ENCODE measurements at places on chromosomes 7 and 10.

- no peak for DNase-seq
Measured at GRCh38 chr7:133807624-133808492, 319.3 kb upstream of the LRGUK start.

GRCh38 chr10:77587416-77587790 lies 50.2 kb downstream of the KCNMA1 start:
- DNase-seq: no peak

DNA sequence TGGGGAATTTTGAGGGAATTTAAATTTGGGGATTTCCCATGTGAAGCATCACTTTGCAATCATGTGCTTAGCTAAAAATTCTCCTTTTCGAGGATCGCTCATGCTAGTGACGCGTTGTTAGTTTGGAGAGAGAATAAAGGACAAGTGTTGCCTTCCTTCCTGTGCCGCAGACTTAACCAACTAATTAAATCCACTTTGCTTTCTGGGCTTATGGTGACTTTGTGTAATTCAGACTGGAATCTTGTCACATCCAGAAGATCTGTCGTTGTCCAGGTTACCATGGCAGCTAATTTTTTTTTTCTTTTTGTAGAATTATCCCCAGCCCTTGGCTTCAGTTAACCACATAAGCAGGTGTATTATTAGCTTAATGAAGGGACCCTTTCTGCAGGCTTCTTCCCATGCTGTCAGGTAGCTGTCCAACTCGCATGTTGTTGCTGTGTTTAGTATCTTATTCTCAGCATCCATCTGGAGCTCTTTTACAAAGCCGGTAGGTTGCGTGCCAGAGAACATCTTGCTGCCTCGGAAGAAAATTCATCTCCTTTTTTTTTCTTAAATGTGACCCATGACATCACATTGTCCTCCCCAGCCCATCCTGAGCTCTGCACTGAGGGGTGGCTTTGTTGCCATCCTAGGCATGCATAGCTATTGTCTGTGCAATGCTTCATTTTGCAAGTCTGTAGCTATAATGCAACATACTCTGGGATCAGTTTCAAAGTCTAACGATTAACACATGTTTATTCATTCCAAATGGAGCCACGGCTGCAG lies 47.2 kb upstream of the NRP1 start:
- peak; percentile 9 for DNase-seq

DNA sequence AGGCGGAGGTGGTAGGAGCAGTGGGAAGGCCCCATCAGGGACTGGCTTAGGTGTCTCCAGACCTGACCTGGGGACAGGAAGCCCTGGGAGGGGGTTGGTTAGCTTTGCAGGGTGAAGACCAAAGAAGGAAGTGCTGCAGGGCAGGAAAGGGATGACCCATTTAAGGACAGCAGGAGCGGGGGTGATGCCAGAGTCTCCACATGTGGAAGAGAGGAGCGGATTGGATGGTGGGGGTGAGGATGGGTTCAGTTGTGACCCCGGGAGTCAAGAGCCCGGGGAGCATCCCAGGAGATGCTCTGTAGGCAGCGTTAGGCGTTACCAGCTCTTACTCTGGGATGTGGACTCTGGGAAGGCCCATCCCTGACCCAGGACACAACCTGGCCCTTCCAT lies 3.1 kb upstream of the LDB3 start:
- DNase-seq: no peak

DNA sequence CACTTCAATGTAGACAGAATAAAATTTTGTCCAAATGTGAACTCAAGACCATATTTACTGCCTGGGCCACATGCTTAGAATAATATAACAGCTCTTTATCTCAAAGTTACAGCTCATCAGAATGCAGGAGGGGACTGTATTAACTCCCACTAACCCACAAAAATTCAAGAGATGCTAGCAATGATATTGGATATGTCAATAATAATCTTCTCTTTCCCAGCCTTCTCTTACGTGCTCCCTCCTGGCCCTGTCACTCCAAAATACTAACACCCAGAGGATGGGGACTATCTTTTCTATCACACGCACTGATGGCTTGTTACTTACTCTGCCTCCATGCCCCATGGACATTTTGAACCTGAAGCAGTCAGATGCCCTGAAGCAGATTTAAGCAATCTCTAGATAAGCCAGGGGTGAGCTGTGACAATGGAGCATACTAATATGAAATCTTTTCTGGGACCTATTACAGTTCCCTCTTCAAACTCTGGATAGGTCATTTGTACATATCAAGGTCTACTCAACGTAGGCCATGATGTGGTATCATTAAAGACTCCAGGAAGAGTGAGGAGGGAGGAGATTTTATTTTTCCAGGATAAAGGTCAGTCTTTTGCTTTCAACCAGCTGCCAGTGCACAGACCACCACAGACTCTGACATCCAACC lies 803.0 kb downstream of the GRM8 start:
- DNase-seq: no peak
